ENCODE measurements at places on chromosomes 5 and 9.

GRCh38 chr5:32814620-32815019, 103.5 kb downstream of the NPR3 start:
- DNase-seq: no peak

DNA sequence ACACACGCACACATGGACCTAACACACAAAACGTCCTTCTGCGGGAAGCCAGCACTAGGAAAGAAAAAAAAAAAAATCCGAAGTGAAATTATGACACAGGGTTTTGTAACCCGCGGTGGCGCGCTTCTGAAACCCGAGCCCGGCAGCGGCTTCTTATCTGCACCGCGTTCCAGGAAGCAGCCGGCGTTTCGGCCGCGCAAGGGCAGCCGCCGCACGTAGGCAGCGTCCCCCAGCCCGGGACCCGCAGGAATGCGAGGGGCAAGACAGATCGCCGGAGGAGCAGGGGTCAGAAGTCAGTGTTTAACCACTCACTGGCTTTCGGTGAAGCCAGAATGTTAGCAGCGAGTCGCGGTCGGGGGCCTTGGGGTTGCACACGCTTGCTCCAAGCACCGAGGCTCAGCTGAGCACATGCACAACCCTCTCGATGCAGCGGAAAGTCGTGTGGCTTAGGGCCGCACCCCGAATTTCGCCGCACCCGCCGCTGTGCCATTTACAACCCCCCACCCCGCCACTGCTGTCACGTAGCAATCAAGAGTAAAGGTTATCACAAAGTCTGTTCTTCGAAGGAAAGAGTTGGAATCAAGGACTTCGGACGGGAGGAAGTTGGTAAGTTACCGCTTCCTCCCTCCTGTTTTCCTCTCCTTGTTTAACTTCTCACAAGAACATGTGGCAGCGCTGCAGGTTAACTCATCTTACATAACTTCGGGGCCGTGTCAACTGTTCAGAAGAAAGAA, 167.9 kb downstream of the AUH start:
- DNase-seq: peak; percentile 83

- DNase-seq: peak; percentile 26
Observed at GRCh38 chr9:87535817-87536539, 38.3 kb downstream of the DAPK1 start.

DNA sequence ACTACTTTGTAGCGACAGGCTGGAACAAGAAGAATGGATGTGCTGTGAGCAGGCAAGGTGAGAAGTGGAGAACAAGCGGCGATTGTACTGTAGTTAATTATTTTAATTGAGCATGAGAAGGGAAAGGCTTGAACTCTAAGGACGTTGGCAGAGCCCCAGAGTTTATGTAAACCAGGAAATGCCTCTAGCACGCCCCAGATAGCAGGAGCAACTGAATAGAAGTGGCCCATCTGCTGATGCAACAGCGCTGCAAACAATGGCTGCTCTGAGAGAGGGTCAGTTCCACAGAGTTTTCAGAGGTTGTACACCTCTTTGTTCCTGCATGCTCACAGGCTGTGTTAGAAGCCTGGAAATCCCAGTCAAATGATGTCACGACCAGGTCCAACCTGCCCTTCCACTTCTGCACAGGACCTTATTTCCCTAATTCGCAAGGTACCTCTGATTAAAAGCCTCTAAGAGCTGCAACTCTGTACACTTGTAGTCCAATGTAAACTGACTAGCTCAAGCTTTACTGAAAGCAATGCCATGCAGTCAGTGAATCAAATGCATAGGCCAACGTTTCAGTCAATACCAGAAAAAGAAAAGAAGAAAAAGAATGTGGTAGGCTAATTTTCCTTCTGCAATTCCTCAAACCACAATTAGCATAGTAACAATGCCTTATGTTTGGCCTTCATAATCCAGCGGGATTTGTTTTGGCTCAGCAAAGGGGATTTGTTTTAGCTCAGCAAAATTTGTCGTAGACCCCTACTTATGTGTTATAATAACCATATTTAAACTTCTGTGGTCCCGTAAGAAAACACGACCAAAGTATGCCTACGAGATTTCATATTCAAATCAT, 119.6 kb upstream of the RETREG1 start:
- no peak for DNase-seq

GRCh38 chr9:105275938-105276337, 31.5 kb downstream of the SLC44A1 start:
- DNase-seq: no peak

DNA sequence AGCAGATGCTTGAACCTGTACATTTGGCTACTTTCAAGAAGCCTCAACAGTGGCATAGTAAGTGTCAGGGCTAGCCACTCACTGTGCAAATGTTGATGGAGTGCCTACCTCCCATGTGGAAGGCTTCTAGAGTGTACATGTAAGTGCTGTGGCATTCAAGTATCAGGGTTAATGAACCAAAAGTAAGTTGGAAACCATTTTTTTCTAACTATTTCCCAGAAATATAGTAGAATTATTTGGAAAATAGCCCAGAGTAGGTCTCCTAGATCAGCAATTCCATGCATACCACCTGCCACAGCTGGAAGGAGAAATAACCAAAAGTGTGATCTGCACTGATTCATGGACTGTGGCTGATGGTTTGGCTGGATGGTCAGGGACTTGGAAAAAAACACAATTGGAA, 53.3 kb downstream of the FOXD1 start:
- no peak for DNase-seq

DNA sequence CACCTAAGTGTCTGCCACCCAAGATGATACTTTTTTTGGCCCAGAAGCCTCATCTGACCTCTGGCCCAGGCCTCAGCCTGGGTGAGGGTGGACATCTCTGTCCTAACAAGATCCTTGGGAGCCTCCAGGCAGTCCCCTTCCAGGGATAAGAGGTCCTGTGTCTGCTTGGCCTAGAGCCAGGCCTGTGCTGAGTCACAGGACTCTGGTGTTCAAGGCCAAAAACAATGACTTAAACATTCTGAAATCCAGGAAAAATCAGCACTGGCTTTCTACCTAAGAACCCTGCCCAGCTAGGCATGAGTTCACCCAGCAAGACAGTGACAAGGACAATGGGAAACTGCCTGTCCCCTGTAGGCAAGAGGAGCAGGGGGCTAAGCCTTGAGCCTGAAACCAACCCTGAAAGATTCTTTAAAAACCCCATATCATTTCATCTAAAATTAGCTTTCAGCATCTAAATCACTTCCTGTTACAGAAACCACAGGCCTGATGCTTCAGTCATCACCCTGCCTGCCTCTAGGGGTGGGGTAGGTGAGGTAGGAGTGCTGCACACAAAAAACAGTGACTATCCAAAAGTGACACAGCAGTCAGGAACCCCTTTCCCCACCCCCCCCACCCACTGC, 29.9 kb downstream of the CSF2 start:
- peak; percentile 80 for DNase-seq

GRCh38 chr5:170338933-170339779, 41.6 kb upstream of the LCP2 start:
- DNase-seq: peak; percentile 55

- DNase-seq: no peak
Observed at GRCh38 chr9:136720898-136721338, 8.5 kb downstream of the DIPK1B start.

Measured in stimulated activated naive B cell treated with anti-CD40 and anti-IgM and Interleukin-4, amounts not matched to agents 10 μg/mL and 1 μg/mL and 100 μg/mL, for 72 hours (primary cell).